RPMI7951 (cell line): ENCODE measurements at places on chromosomes 11 and 22. TPM values are rescaled to one million over a fixed set of nuclear protein-coding genes. Genes with fewer than 3 reads are reported as not detected.

- no peak for DNase-seq
These were observed 954.2 kb upstream of the RAG2 start for GRCh38 chr11:37552284-37552683.

GRCh38 chr11:118933486-118933885, 7.8 kb upstream of the BCL9L start:
- no peak for DNase-seq

GRCh38 chr11:44978961-44979331, 28.3 kb upstream of the TP53I11 start:
- peak; percentile 26 for DNase-seq

GRCh38 chr11:82996966-82997606, 74.6 kb downstream of the RAB30 start:
- DNase-seq: peak; percentile 69

DNA sequence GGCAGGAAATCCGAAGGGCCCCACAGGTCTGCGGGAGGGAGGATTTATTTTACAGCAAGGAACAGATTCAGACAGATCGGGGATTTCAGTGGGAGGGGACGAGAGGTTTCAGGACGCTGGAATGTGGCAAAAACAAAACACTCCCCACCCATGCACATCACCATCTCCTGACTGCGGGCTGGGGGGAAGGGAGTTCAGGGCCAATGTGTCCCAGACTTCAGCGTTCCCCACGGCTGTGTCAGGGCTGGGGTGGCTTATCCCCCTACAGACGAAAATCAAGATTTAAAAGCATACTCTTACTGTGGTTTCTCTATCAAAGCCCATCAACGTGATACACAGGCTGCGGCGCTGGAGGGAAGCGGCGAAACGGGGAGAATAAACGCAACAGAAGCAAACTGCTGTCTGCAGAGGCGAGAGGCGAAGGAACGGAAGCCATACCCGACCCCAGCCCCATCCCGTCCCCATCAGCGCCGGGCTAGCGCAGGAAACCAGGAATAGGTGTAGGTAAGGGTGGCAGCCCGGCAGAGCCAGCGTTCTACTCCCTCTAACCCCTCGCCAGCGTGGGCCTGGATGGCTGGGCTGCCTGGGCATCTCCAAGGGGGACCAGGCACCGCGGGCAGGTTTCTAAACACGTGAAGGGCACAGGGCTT, 2.7 kb downstream of the TENM4 start:
- DNase-seq: peak; percentile 72

ACTN3 gene
- under 0.01 TPM in 1 of 2 replicates, not detected in the other for total RNA-seq
